HT1080 (cell line): ENCODE measurements at places on chromosomes 5 and 9. TPM values are rescaled to one million over a fixed set of nuclear protein-coding genes. Genes with fewer than 3 reads are reported as not detected.

- DNase-seq, result peak; percentile 78
These were observed 747 bp downstream of the LRSAM1 start for GRCh38 chr9:127451858-127452656.

Gene PRLR
- total RNA-seq, result 0.34 and 1.7 TPM in 2 replicates

DNA sequence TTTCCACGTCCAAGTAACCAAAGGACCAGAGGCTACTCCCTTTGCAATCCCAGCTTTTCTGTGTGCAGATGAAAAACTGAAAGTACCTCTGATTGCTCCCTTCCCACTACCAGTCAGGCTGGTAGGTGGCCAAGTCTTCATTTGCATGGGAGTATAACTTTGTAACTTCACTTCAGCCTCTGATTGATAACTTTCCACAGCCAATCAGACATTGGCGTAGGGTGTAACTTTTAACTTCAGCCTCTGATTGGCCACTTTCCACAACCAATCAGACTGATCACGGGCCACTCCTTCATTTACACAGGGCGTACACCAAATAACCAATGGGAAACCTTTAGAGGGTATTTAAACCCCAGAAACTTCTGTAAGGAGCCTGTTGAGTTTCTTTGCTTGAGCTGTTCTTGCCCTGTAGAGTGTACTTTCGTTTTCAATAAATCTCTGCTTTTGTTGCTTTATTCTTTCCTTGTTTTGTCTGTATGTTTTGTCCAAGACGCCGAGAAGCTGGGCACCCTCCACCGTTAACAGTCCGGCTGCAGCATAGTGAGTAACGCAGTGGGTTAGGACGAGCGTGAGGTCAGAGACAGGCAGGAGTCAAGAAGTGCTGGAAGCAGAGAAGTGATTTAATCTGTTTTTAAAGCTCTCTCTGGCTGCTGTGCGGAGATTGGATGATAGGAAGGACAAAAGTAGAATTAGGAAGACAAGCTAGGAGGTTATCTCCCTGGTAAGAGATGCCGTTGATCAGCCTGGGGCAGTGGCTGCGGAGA is 3.5 kb upstream of the EXOSC2 start:
- DNase-seq, result peak; percentile 97

Gene EQTN
- total RNA-seq, result not detected in 2 replicates

Gene DTWD2
- total RNA-seq, result 5.8 and 8.2 TPM in 2 replicates

Gene ANKRD18B
- 3.7 and 15.0 TPM in 2 replicates for total RNA-seq

Gene GLDC
- total RNA-seq, result 5.3 and 5.5 TPM in 2 replicates

DNA sequence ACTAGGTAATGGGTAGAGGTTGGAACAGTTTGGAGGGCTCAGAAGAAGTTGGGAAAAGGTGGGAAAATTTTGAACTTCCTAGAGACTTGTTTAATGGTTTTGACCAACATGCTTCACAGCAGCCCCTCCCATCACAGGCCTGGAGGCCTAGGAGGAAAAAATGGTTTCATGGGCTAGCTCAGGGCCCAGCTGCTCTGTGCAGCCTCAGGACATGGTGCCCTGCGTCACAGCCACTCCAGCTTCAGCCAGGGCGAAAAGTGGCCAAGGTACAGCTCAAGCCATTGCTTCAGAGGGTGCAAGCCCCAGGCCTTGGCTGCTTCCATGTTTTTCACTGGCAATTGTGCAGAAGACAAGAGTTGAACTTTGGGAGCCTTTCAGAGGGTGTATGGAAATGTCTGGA is 453.7 kb downstream of the LRRC70 start:
- DNase-seq, result no peak
